ENCODE measurements at places on chromosomes 13 and 19.
A peak's percentile ranks its signal among the peaks of the same experiment; 100 is the strongest.

DNA sequence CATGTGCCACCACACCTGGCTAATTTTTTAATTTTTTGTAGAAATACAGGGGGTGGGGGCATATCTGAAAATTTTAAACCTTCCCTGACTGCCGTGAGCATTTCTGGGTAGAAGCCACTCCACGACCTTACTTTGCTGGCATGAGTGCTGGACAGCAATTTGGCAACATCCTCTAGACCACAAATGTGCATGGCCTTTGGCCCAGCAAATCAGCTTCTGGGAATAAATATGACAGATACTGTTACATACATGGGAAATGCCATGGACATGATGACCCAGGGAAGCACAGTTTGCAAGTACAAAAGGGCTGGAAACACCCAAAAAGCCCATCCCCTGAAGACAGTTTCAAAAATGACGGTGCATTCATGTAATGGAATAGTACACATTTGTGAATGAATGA lies 3.2 kb upstream of the PVR start:
- DNase-seq: peak; percentile 51

DNA sequence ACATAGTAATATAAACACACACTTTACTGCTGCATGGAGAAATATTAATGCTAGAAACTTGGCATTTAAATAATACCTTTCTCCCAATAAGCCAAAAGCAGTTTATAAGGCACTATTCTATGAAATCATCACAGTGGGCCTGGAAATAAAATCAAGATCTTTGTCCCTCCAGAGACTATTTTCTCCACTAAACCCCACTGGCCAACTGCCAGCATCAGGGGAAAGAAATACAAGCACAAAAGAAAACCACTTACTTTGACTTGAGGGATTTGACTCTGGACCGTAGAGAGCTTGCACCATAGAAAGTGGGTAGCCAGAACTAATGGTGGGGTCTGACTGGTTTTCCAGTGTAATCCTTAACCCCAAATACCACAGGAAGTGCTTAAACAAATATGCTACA lies 71.9 kb downstream of the DCLK1 start:
- peak; percentile 22 for DNase-seq

DNA sequence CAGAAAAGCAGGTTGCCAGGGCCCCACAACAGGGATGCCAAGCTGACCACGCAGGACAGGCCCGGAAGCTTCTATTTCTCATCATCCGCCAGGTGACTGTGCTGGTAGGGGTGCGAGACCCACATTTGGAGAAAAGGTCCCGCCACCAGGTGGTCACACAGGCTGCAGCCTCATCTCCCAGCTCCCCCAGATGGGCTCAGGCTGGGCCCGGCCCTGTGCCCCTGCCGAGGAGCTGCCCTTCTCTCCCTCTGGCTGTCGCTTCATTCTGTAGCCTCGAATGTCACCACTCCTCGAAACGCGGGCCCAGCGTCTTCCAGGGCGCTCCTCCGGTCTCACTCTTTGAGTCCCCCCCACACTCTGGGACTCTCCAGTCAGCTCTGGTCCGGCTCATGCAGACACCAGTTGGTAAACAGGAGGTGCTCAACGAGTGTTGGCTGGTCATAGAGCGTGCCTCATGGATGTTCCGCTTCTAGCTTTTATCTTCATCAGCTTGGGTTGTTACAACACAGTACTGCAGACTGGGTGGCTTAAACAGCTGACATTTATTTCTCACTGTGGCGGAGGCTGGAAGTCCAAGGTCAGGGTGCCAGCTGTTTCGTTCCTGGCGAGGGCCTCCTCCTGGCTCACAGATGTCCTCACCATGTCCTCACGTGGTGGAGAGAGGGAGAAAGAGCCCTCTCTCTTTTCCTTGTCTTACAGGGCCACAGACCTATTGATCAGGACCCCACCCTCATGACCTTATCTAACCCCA lies 87.1 kb downstream of the TEX29 start:
- DNase-seq: no peak

DNA sequence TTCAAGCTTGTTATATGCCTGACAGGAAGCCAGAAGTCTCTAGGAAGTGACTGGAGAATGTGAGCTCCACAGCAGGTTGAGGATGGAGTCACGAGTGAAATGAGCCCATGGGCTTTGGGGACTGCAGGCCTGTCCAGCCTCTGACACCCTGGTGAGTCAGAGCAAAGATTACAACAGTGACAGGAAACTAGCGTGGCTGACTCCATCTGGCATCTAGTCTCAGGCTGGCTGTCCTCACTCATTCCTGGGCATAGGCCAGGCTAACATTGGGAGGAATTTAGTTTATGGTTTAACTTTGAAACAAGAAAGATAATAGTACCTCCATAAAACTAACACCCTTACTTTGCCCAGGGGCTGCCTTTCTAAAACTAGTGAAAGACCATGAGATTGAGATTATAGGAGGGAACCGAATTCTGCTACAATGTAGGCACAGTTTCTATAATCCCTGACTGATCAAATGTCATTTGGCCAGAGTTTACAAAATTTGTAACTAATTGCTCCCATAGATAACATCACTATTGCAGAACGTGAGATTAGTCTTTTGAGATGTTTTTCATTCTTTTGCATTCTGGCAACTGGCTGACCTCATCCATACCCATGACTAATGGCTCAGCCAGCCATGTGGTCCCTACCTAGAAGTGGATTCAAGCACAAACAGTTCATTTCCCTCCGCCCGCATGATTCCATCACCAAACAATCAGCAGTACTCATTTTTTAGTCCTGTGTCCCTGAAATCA lies 28.4 kb downstream of the PSG1 start:
- DNase-seq: peak; percentile 96

DNA sequence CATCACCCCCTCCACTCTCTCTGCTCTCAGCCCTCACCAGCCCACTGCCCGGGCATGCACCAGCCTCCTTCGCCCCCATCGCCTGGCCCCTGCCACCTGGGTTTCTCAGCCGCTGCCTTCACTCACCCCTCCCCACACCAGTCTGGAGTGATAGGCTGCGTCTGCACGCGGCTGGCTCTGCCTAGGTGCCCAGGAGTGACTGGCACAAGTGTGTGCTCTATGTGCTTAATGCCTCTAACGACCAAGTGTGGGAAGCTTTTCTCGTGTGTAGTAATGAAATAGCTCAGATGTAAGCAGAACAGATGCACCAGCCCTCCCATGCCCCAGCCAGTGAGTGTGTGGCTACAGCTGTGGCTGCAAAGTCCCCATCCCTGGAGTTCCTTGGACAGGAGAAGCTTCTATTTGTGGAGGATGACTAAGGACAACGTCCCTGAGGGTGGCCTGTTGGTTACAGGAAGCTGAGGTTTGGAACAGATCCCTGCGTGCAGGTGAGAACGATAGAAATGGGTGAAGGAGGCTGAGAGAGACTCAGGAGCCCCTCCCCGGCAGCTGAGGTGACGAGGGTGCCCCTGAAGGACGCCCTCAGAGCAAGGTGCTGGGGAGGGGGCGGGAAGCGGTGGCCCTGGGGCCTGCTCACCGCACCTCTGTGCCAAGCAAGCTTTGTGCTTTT lies 35.6 kb downstream of the ATP11A start:
- no peak for DNase-seq

- no peak for DNase-seq
Observed at GRCh38 chr13:106089261-106089980, 446.0 kb downstream of the EFNB2 start.

DNA sequence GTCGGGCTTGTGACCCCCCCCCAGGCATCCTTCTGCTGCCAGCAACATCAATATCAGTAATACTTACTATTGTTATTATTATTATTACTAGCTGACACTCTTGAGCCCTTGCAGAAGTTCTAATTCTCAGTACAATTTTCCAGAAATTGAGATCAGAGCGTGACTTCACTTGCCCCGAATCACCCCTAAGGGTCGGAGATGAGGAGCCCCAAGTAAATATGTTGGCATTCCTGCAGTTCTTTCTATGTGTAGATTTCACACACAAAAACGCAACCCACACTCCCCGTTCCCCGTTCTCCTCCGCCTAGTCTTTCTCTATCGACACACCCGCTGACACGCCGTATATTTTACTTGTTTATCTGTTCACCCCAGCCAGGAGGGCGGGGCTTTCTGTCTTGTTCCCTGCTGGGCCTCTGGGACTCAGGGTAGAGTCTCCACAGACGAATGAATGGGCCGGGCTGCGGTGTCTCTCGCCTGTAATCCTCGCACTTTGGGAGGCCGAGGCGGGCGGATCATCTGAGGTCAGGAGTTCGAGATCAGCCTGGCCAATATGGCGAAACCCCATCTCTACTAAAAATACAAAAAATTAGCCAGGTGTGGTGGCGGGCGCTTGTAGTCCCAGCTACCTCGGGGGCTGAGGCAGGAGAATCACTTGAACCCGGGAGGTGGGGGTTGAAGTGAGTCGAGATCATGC lies 14.7 kb downstream of the TLE5 start:
- peak; percentile 87 for DNase-seq

DNA sequence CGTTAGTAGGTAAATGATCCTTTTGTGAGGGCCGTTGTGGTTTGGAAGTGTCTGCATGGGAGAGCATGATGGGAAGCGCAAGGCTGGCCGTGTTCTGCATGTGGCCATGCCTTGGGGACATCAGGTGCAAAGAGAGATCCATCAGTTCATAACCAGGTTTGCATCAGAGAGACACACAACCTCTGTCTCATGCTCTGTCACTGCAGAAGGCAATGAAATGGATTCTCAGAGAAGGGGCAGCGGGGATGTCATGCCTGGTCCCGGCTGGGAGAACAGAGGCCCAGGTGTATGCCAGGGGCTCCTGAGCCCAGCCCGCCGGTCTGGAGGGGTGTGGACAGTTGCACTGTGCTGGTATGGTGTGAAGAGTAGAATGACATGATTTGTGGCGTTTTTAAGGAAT lies 60.2 kb downstream of the GGACT start:
- no peak for DNase-seq

DNA sequence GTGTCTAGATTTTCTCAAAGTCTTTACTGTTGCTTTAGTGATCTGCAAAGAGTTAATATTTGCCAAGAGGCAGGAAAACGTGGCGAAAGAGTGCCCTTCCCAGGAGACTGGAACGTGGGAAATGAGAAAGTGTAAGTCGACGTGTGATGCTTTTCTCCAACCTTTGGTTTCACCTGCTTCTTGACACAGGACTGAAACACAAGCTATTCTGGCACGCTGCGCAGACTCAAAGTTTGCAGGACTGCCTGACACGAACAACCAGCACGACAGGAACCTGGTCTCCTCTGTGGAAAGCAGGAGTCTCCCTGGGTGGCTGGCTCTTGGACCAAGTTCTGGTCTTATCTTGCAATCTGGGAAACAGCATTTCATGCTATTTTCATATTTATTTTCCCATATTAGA lies 28.6 kb downstream of the RFXAP start:
- no peak for DNase-seq

- DNase-seq: no peak
Observed at GRCh38 chr19:16375157-16375935, 50.7 kb downstream of the KLF2 start.

- no peak for DNase-seq
Observed at GRCh38 chr13:100304229-100304628, 215.3 kb downstream of the PCCA start.

Measured in fibroblast of skin of right quadriceps (primary cell).